ENCODE measurements at places on chromosomes 7 and 10. TPM values are rescaled to one million over a fixed set of nuclear protein-coding genes. Genes with fewer than 3 reads are reported as not detected.

MALSU1 gene
- 70.8 TPM for total RNA-seq

ZNF862 gene
- 4.5 TPM for total RNA-seq

C7orf57 gene
- total RNA-seq, result not detected

AQP1 gene
- total RNA-seq, result not detected

MAPK8 gene
- 101 TPM for total RNA-seq

PDE1C gene
- total RNA-seq, result 50.1 TPM

PNLIPRP2 gene
- not detected for total RNA-seq

THAP5 gene
- 12.6 TPM for total RNA-seq

MIOS gene
- 21.3 TPM for total RNA-seq

CFAP46 gene
- not detected for total RNA-seq

KNDC1 gene
- total RNA-seq, result 0.92 TPM

GRCh38 chr10:124259139-124259825 is 159.4 kb downstream of the OAT start:
- no peak for DNase-seq

- DNase-seq, result peak; percentile 3
These were observed 603.5 kb downstream of the ARL4A start for GRCh38 chr7:13290975-13291374.

- DNase-seq, result no peak
These were observed 16.6 kb upstream of the TMEM236 start for GRCh38 chr10:17735166-17735941.

DNA sequence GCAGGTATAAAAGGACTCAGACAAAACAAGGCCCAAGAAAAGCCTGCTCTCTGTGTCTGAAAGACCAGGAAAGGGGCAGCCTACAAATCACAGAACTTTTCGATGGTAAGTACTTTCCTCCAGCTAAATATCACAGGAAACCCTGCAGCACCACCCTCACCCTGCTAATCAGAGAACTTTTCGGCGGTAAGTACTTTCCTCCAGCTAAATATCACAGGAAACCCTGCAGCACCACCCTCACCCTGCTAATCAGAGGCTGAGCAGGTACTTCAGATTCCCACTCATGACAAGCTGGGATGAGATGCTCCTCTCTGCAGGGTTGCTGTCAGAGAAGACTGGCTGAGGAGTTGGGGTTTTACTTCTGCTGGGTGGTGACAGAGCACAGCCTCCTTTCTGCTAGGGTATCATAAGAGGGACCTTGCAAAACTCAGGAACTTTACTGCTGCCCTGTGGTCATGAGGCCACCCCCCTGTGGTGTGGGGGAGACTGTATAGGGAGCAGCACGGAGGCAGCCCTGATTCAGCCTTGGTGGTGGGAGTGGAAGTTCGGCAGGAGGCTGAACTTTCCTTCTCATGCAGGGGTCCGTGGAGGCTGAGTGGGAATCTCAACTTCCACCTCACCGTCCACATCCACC is 7.2 kb downstream of the WDR37 start:
- DNase-seq, result no peak

DNA sequence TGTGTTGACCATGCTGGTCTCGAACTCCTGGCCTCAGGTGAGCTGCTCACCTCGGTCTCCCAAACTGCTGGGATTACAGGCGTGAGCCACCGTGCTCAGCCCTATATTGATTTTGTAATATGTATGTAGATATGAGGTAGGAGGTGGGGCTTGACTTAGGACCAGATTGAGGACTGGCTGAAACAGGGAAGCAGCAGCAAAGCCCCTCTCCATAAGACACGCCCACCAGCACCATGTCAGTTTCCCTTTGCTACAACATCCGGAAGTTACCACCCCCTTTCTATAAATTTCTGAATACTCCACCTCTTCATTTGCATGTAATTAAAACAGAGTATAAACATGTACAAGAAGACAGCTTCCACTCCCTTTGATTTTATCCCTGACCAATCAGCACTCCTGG is 47.9 kb upstream of the MYL10 start:
- no peak for DNase-seq

- peak; percentile 79 for DNase-seq
These were observed 6.5 kb downstream of the AGFG2 start for GRCh38 chr7:100545360-100546128.

- DNase-seq, result no peak
These were observed 128.8 kb upstream of the FAM20C start for GRCh38 chr7:63521-64021.

GRCh38 chr7:67505449-67505848 is 508.8 kb downstream of the TYW1 start:
- no peak for DNase-seq

DNA sequence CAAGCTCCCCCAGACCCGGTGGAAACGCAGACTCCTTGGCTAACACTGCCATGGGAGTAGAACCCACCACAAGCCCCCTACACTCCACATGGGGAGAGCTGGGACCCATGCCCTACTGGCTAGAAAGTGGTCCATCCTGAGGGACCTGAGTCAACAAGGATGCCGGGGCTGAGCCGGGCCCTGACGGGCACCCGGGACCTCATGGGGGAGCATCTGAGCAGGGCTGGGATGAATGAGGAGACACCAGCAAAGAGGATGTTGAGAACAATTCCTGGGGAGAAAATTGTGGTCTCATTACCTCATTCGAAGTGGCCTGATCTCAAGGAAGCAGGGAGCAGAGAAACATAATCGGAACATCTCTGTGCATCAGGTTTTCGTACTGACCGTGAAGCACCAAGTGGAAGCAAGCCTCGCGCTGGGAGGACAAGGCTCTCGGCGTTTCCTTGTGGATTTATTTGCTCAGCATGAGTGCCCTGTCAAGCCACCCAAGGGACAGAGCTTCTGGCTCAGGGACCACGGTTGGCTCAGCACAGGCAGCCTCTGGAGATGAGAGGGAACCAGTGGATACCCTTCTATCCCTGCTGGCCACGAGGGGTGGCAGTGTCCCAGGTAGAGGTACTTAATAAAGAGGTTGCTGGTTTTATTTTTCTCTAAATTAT is 132.2 kb upstream of the FAM20C start:
- no peak for DNase-seq

DNA sequence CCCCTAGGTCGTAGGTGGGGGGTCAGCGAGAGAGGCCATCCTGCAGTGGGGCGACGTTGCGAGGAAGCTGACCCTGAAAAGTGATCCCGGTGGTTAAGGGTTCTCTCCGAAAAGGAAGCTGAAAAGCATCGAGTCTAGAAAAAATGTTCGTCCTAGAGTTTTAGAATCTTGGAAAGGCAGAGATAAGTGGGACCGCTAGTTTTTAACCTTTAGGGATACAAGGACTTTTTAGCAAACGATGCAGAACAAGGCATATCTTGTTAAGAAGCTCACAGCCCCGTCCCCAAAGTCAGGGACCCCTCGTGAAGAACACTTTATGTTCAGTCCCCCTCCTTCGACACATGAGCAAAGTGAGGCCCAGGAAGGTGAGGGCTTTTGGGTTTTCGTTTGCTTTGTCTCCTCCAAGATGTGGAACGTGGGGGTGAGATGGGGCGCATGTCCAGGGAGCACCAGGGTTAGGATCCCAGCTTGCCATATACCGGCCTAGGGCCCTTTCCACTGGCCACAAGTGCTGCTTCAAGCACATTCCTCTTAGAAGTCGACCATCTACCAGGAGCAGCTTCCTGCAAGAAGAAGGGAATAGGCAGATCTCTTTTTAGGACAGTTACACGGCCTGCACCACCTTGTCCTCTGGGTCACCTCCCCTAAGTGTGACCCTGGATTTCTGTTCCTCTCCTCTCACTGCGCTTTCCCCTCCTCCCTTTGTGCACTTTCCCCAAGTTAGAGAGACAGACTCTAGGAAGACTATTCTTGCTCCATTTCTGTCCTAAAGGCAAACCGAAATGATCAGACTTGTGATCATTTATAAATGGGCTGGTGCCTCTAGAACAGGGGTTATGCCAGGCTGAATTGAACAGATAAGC is 969 bp downstream of the SLC35G1 start:
- peak; percentile 12 for DNase-seq

DNA sequence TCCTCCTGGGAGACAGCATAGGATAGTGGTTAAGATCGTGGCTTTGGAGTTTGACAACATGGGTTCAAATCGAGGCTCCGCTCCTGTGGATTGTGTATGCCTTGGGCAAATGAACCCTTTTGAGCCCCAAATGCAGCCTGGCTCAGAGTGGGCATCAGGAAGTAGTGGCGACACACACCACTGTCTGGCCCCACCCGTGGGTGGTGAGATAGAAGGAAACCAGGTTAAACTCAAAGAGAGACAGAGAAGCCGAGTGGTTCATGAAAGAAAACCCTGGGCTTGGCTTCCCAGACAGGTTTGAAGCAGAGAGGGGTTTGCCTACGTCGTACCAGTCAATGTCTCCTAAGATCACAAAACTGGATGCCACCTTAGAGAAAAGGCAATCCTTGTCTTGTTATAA is 57.7 kb downstream of the PRTFDC1 start:
- DNase-seq, result no peak

GRCh38 chr7:76074972-76075370 is 27.1 kb downstream of the MDH2 start:
- peak; percentile 51 for DNase-seq

DNA sequence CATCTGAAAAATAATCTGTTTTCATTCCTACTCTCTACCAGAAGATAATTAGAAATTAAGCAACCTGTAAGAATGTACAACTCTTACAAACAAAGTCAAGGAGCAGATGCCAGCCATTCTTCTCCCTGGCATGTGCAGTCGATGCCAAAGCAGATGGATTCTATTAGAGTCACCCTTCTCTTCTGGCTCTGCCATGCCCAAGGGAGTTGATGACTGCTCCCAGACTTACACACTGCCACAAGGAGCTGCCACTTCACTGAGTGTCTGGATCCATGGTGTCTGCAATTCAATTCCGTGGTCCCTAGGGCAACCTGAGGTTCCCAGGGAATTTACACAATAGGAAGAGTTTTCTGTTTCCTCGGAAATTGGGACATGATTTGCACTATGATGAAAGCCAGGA is 89.1 kb upstream of the IFRD1 start:
- no peak for DNase-seq

DNA sequence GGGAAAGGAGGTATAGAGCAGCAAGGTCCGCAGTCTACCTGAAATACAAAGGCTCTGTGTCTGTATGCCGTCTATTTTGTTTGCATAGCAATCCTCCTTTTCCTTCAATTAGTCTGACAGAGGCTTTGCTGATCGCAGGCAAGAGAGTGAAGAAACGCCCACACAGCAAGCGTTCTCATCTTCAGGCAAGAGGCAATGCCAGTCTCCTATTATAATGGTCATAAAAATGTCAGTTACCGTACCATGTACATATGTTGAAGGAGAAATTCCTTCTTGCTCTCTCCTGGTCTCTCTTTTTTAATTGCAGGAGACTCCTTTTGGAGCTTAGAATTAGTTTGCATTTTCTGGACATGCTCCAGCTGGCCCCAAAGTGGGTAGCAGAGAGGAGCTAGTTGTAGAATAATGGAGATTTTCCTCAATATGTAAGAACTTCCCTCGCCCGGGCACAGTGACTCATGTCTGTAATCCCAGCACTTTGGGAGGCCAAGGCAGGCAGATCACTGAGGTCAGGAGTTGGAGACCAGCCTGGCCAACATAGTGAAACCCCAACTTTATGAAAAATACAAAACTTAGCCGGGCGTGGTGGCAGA is 139.5 kb downstream of the PFKFB3 start:
- DNase-seq, result peak; percentile 75

- peak; percentile 23 for DNase-seq
These were observed 3.4 kb upstream of the LFNG start for GRCh38 chr7:2516194-2516555.

GRCh38 chr10:55446441-55447002 is 645.5 kb upstream of the PCDH15 start:
- DNase-seq, result no peak

- DNase-seq, result no peak
These were observed 43.4 kb downstream of the ZNF503 start for GRCh38 chr10:75358132-75358531.

Data from MG63 (cell line).